ENCODE measurements at places on chromosomes 1 and 21.

GRCh38 chr1:42930178-42931107 is 28.2 kb downstream of the SLC2A1 start:
- no peak for DNase-seq

DNA sequence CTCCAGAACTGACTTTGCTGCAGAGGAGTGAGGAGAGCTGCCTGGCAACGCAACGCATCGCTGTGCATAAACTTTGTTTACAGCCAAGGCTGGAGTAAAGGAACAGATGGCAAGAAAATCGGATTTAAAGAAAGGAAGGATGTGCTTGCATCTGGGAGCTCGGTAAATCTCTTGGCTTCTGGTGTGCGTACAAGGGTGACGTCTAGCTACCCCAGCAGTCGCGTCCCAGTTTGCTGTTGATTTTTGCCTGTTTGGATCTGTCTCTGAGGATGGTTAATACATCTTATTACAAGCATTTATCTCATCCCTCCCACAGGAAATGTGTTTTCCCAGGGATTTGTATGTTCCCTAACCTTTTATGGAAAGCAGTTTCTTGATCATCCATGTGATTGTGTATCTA is 73.3 kb upstream of the RALGPS2 start:
- DNase-seq, result no peak

DNA sequence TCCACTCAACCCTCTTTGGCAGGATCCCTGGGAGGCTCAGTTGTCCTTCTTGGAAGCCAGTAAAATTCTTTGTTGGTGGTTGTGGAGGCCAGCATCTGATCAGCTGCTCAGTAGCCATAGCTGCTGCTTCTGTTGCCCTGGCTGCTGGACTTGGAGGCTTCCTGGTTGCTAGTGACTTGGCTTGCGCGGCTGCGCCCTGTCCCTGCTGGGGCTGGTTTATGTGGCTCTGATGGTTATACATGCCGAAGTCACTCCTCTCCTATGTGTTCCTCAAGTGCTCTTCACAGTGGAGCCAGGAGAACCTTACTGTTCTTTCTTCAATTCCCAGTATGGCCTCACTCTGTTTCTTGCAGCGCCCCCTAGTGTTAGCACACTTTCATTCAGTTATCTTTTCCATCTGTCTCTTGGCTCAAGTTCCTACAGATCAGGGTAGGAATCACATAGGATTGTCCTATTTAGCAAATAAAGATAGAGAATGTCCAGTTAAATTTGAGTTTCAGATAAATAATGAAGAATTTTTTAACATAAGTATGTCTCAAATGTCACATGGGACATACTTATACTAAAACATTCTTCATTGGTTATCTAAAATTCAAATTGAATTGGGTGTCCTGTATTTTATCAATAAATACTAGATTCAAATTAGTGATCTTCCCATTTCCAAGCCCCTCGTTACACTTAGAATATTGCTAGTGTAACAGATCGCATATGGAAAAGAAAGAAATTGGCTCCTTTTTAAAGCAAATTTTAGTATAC is 176.5 kb downstream of the TGFB2 start:
- peak; percentile 7 for DNase-seq

- DNase-seq, result no peak
These were observed 167.1 kb downstream of the ZBTB18 start for GRCh38 chr1:244218220-244218619.

GRCh38 chr1:21325231-21325718 is 35.0 kb upstream of the ECE1 start:
- no peak for DNase-seq

- DNase-seq, result no peak
These were observed 121.9 kb upstream of the IVNS1ABP start for GRCh38 chr1:185438936-185439335.

- no peak for DNase-seq
These were observed 99.5 kb downstream of the DAB1 start for GRCh38 chr1:57324388-57324787.

DNA sequence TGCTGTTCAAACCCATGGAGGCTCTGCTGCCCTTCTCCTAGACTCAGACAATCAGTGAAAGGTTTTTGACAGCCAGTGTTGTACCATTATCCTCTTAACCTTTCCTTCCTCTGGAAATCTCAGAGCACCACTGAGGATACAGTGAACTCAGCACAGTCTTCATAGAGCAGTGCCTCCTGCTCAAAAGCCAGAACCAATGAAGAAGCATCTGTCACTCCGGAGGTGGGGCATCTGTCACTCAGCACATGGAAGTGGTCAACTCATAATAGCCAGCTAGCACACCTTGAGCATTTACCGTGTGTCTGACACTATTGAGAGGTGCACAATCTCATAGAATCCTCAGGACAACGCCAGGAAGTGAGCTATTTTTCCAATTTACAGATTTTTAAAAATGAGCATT is 62.4 kb downstream of the NMNAT2 start:
- DNase-seq, result no peak

- no peak for DNase-seq
These were observed 268.8 kb downstream of the KCTD3 start for GRCh38 chr1:215835951-215836350.

DNA sequence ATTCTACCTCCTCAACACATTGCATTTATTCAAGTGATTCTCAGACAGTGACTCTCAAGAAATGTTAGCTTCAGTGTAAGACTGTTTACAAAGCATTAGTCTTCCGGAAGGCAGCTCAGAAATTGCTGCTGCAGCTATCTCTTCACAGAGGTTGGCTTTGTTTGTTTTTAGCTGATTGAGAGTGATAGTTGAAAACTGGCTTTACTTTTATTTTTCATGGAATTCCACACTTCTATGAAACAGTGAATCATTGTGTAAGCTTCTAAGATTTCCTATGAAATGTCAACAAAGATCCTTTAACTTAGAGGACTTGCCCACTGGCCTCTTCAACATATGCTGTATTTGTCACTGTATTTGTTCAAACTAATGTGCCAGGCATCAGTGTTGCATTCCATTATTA is 121.3 kb downstream of the TNNI3K start:
- DNase-seq, result no peak

DNA sequence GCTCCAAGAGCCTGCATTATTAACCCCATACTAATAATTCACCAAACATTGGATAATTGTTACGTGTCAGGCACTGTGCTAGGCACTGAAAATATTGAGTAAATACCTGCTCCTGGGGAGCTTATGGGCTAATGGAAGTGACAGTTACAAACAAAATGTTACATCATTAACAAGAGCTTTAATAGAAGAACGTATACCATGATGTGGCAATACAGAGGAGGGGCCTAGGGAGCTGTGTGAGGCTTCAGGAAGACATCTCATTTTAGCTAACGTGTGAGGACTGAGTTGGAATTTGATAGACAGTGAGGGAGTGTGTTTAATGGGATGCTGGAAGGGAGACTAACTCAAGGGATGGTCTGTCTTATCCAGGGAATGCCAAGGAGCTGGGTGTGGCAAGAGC is 16.5 kb upstream of the TSPAN2 start:
- no peak for DNase-seq

Data from GM12891 (cell line).